ENCODE measurements at places on chromosomes 5 and 9. TPM values are rescaled to one million over a fixed set of nuclear protein-coding genes. Genes with fewer than 3 reads are reported as not detected.

GRCh38 chr9:106228861-106229260, 534.5 kb downstream of the TMEM38B start:
- H3K36me3 ChIP-seq: no peaks in the 10 kb centered on the region
- H3K27ac ChIP-seq: no peak overlapping the region
- H3K4me1 ChIP-seq: no peaks in the 10 kb centered on the region
- no peak for DNase-seq
- H3K4me3 ChIP-seq: no peak overlapping the region
- no peaks in the 10 kb centered on the region for H3K27me3 ChIP-seq

PCSK1 gene
- total RNA-seq: 5.0 TPM

- H3K4me3 ChIP-seq: no peak overlapping the region
- no peaks in the 10 kb centered on the region for H3K27me3 ChIP-seq
- H3K36me3 ChIP-seq: no peaks in the 10 kb centered on the region
- DNase-seq: no peak
- no peaks in the 10 kb centered on the region for H3K4me1 ChIP-seq
Observed at GRCh38 chr9:29021632-29022031, 1448.4 kb upstream of the C9orf72 start.

DNA sequence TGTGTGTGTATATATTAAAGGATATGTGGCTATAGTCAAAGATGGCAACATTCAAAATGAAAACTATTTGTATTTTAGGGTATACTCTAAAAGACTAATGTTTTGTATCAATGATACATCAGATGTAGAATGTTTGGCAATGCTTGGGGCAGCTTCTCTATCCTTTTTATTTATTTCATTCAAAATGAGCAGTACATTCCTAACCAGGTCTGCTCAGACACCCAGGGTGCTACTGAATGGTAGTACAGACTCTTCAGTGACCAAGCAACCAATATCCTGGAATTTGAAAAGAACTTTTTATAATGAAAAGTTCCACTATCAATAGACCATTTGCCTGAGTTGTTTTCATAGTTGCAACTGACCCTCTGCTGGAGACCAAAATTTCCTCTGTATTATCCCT, 23.9 kb downstream of the MEGF9 start:
- no peaks in the 10 kb centered on the region for H3K36me3 ChIP-seq
- no peak overlapping the region for H3K4me3 ChIP-seq
- no peak for DNase-seq
- H3K4me1 ChIP-seq: peaks cover 84% of the 10 kb centered on the region

CD72 gene
- 3.1 TPM for total RNA-seq

DNA sequence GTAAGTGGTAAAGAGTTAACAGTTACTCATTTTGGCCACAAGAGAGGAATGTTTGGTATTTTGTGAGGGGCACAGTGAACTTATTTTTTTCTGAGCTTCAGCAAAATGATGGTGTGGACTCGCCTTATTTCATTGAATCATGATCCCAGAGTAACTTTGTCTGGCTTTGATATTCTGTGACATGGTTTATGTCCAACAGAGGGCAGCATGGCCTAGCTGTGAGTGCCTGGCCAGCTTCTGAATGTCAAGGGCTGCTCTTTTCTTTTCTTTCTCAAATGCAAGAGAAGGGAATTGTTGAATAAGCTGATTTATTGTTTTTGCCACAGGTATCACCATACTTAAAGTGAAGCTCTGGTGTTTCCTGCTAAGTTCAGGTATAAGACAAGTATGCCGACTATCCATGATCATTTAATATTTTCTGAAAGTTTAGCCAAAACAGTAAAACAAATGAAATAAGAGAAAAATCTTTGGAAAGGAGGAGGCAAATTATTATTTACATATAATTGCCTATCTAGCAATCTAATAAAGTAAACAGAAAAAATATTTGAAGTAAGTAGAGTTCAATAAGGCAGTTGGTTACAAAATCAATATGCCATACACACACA, 31.7 kb downstream of the MRPL22 start:
- DNase-seq: no peak
- no peaks in the 10 kb centered on the region for H3K27me3 ChIP-seq
- no peak overlapping the region for H3K27ac ChIP-seq
- H3K4me1 ChIP-seq: no peaks in the 10 kb centered on the region
- H3K4me3 ChIP-seq: no peak overlapping the region

DNA sequence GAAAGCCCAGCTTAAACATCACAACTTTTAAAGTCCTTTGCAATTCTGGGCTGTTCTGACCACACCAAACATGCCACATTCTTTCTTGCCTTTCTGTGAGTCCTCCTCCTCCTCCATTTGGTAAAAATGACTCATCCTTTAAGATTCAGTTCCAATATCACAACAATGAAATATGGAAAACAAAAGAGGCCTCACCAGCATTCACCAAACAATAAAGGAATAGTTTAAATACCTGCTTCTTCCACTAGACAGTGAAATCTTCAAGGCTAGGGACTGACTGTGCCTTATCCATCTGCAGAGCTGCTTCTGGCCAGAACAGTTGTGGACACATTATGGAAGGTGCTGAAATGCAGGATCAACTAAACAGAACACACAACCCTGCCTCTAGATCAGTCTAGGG, 36.0 kb downstream of the NR6A1 start:
- H3K27ac ChIP-seq: peak overlapping the region; percentile 72
- no peaks in the 10 kb centered on the region for H3K36me3 ChIP-seq
- H3K4me3 ChIP-seq: no peak overlapping the region
- no peak for DNase-seq
- H3K4me1 ChIP-seq: peaks cover 21% of the 10 kb centered on the region
- H3K27me3 ChIP-seq: no peaks in the 10 kb centered on the region

DNA sequence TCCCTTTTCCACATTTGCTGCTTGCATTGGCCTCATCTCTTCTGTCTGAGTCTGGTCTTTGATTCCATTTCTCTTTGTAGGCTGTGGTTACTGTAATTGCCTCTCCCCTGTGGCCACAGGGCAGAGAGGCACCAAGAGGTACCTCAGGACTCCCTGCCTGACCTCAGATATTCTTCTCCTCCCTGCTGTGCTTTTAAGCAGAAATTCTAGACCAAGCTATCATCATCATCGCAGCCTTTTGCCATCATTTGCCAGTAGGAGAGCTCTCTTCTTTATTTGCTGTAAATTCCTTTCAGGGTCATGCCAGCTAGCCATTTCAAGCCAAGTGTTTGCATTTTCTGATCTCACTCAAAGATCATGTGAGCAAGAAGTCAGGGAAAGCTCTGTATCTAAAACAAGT, 369.6 kb downstream of the ICE1 start:
- no peaks in the 10 kb centered on the region for H3K36me3 ChIP-seq
- no peak overlapping the region for H3K4me3 ChIP-seq
- H3K27ac ChIP-seq: no peak overlapping the region
- no peaks in the 10 kb centered on the region for H3K27me3 ChIP-seq
- no peak for DNase-seq

DNA sequence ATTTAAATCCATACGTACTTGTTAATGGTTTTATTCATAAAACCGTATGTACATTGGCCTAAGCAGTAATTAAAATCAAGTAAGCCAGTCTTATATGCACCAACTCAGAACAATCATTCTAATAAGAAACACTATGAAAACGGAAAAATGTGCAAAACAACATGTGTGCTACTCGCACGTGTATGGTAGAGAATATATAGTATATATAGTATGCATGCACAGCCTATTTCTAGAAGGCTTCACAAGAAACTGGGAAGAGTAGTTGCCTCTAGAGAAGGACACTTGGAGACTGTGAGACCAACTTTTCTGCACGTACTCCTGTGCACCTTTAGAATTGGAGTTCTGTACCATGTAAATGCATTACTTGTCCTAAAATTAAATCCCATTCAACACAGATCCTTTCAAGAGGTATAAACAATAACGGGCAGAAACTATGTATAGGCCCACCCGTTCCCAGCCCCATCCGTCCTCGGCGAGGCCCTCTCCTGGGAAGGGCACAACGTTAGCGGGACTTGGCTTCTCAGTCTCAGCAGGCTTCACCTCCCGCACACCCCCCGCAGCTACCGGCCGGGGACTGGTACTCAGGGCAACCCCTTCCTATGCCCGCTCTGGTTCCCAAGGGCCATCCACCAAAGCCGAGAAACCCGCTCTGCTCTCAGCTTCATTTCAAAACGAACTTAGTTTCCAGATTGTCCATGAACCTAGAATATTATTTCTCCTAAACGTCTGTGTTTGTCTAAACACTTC, 2.0 kb downstream of the CDC14B start:
- H3K4me1 ChIP-seq: peaks cover 9% of the 10 kb centered on the region
- H3K4me3 ChIP-seq: no peak overlapping the region
- no peaks in the 10 kb centered on the region for H3K27me3 ChIP-seq
- H3K27ac ChIP-seq: peak overlapping the region; percentile 75
- peak; percentile 22 for DNase-seq

- no peak overlapping the region for H3K4me3 ChIP-seq
- no peak for DNase-seq
- no peaks in the 10 kb centered on the region for H3K36me3 ChIP-seq
- no peaks in the 10 kb centered on the region for H3K27me3 ChIP-seq
- H3K27ac ChIP-seq: no peak overlapping the region
Observed at GRCh38 chr5:172622091-172623046, 18.7 kb upstream of the NEURL1B start.

GRCh38 chr5:82593481-82593880, 315.3 kb upstream of the RPS23 start:
- H3K27ac ChIP-seq: no peak overlapping the region
- no peak for DNase-seq
- H3K4me3 ChIP-seq: no peak overlapping the region
- no peaks in the 10 kb centered on the region for H3K36me3 ChIP-seq
- no peaks in the 10 kb centered on the region for H3K27me3 ChIP-seq
- no peaks in the 10 kb centered on the region for H3K4me1 ChIP-seq

DNA sequence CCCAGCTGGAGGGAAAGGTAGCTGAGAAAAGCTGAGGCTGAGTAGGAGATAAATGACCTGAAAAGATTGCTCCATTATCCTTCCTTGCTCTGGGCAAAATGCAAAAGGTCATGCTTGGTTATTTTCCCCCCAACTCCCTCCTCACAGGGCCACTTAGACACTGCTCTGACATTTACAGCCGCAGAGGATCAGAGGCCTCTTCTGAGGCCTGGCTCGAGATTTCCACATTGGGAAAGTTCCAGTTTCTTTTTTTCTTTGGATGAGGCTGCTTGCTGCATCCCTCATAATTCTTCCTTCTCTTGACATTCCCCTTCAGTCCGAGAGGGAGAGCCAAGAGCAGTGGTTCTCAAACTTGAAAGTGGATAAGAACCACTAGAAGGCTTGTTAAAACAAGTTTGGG, 60.1 kb upstream of the HSPA9 start:
- no peaks in the 10 kb centered on the region for H3K27me3 ChIP-seq
- H3K4me3 ChIP-seq: no peak overlapping the region
- H3K36me3 ChIP-seq: no peaks in the 10 kb centered on the region
- H3K4me1 ChIP-seq: peaks cover 17% of the 10 kb centered on the region
- DNase-seq: peak; percentile 56

- H3K4me1 ChIP-seq: no peaks in the 10 kb centered on the region
- no peak overlapping the region for H3K27ac ChIP-seq
- no peaks in the 10 kb centered on the region for H3K36me3 ChIP-seq
Observed at GRCh38 chr5:15383469-15383868, 116.5 kb upstream of the FBXL7 start.

DNA sequence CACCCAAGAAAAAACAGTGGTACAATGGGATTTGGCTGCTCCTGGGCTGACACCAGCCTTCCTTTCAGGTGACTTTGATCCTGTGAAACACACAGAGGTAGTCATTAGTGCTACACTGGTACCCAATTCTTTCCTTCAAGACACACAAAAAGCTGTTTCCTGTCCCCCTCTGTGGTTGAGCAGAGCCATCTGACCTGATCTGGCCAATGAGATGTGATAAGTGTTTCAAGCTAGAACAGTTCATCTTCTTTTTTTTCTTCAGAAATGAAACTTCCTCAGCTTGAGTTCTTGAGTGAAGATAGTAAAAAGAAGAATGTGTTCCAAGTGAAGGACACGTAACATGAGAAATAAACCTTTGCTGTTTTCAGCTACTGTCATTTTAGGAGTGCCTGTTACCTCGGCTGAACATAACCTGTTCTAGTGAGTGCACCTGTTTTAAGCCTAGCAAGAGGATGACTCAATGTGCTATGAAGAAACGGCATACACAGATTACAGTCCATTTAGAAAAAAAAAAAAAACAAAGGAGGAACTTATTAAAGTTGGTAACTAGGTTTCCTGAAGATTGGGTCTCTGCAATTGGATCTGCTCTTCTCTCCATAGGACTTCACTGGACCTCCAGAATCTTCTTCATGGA, 287.8 kb downstream of the GAS1 start:
- DNase-seq: no peak
- no peaks in the 10 kb centered on the region for H3K36me3 ChIP-seq
- H3K4me3 ChIP-seq: no peak overlapping the region
- H3K27me3 ChIP-seq: no peaks in the 10 kb centered on the region

DNA sequence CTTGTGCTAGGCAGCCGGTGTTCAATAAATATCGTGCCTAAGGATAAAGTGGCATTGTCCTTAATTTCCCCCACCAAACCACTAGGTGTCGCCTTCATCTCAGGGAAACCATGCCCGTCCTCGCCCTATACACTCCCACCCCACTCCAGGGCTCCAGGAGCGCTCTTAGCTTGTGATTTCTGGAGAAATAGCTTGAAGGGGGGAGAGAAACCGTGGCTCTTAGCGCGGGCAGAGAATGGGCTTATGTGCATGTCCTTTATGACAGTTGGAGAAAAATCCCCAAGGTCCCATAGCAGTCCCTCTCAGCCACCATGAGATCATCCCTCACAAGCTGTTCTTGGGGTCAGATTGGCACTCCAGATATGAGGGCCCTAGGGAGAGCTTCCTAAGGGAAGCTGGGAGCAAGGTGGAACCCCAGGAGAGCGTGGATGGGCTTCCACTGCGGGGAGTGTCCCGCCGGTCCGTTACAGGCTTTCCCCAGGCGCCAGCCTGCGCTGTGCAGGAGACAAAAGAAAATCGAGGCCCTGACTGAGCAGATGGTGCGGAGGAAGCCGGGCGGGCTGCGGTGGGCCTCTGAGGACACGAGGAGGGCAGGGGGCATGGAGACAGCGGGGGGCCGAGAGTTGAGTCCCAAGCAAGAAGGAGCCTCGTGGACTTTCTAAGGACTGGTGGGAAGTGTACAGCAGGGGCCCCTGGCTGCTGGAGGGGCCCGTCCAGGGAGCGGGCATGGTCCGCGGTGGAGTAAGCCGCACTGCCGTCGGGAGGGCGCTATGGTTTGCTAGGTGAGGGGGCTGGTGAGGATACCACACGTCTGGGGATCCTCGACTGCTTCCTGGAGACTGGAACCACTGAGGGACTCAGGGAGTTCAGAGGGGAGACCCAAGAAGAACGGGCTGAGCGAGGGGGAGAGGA, 750 bp upstream of the NPR2 start:
- H3K36me3 ChIP-seq: no peaks in the 10 kb centered on the region
- no peak overlapping the region for H3K4me3 ChIP-seq
- peak; percentile 73 for DNase-seq
- no peak overlapping the region for H3K27ac ChIP-seq

CARD9 gene
- 0.56 TPM for total RNA-seq
